Stimulated activated CD4-positive, alpha-beta T cell treated with anti-CD3 and anti-CD28 coated beads, Interleukin-1b, Interleukin-23, amount 100 ng/mL, for 4 hours (primary cell): ENCODE measurements at places on chromosomes 16 and 17.

GRCh38 chr17:75707079-75707571, 14.1 kb upstream of the ITGB4 start:
- no peak for DNase-seq

- DNase-seq = no peak
Observed at GRCh38 chr16:73544826-73545225, 496.9 kb upstream of the ZFHX3 start.

- no peak for DNase-seq
Observed at GRCh38 chr16:2087748-2088631, 40.2 kb downstream of the TSC2 start.

DNA sequence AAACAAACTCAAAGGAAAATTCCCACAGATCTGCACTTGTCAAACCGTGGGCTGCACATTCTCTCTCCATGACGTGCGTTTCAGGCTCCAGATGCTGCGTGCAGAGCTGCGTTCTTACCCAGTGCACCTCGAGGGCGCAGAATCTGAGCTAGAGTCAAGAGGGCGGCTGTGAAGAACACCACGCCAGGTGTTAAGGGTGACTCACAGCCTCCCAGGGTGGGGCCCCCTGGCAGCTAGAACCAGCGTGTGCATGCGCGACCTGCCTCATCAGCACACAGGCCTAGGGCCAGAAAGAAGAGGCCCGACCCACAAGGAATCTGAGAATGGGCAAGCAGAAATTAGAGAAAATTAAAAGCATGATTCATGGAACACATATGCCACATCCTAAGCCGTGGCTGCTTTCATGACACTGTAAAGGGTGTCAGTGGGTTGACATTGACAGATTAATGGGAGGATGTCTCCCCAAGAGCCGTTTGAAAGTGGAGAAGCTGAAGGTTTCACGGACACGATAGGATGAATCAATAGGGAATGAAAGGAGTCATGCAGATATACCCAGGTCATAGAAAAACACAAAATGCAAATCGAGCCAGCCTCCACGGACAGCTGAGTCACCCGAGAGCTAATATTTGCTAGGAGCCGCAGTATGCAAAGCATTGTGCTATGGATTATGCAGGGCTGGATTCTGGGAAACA, 29.0 kb downstream of the MARCHF10 start:
- no peak for DNase-seq

GRCh38 chr17:75719732-75720131, 1.5 kb upstream of the ITGB4 start:
- no peak for DNase-seq

DNA sequence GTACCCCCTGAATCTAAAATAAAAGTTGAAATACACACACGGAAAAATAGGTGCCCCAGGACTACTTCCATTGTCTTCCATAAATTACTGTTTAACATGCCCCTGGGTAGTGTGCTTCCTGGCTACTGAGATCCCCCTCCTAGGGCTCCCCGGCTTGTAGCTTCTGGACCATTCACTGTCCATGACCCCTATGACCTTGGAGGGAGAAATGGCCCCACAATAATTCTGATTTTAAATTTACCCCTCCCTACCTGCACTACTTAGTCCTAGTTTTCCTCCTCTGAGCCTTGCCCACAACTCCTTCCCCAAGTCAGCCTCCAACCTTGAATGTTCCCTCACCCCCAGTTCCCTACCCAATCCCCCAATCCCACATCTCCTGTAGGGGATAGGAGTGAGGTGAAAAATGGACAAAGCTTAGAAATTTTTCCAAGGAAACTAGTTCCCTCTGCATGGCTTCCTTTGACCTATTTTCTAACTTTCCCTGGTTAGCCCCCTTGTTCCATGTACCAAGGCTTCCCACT, 9.5 kb upstream of the MSL1 start:
- DNase-seq = no peak

GRCh38 chr17:17494870-17495535, 1.2 kb downstream of the RASD1 start:
- DNase-seq = no peak

DNA sequence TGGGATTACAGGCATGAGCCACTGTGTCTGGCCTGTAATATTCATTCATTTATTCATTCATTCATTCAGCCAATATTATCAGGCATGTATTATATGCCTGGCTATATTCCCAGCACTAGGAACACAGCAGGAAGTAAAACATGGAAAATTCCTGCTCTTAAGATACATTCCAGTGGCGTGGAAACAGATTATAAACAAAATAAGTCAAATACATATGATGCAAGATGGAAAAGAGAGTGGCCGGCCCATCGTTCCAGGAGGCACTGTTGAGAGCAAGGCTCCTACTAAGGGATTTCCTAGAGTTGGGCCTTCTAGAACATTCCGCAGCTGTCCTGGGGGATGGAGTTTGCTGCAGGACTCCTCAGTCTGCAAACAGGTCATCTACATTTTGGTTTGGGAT, 17.7 kb downstream of the ADCY9 start:
- DNase-seq = no peak

- no peak for DNase-seq
Observed at GRCh38 chr16:3797904-3798811, 80.8 kb upstream of the TRAP1 start.

DNA sequence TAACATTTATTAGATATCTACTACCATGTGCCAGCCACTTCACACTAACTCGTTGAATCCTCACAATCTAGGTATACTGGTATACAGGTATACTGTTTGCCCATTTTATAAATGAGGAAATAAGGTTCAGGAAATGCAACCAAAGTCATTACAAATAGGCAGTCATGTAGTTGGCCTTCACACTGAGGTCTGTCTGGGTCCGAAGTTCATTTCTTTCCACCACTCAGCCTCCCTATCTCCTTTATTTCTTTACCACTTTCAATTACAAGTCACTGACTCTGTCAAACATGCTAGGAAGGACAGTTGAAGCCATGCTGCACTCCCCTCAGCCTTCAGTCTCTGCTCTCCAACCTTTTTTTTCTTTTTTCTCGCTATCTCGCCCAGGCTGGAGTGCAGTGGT, 20.7 kb upstream of the SIAH1 start:
- DNase-seq = no peak

- DNase-seq = no peak
Observed at GRCh38 chr17:11840831-11841230, 156.4 kb downstream of the ZNF18 start.

- DNase-seq = no peak
Observed at GRCh38 chr17:42564815-42565522, 1.9 kb upstream of the MLX start.

DNA sequence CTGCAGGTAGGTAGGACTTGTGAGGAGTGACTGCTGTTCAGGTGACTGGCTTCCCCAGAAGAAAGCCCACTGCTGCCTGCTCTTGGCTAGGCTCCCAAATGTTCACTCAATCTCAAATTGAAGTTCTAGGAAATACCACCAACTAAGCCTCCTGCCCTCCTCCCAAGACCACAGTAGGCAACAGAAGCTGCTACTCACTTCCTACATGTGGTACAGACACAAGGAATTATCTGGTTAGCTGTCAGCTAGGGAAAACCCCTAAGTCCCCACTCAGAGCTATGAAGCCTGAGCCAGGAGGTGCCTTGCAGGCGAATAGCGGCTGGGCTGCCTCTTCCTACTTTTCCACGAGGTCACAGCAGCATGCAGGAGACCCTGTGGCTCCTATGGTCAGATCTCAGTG, 4.9 kb downstream of the FBXO39 start:
- DNase-seq = no peak

DNA sequence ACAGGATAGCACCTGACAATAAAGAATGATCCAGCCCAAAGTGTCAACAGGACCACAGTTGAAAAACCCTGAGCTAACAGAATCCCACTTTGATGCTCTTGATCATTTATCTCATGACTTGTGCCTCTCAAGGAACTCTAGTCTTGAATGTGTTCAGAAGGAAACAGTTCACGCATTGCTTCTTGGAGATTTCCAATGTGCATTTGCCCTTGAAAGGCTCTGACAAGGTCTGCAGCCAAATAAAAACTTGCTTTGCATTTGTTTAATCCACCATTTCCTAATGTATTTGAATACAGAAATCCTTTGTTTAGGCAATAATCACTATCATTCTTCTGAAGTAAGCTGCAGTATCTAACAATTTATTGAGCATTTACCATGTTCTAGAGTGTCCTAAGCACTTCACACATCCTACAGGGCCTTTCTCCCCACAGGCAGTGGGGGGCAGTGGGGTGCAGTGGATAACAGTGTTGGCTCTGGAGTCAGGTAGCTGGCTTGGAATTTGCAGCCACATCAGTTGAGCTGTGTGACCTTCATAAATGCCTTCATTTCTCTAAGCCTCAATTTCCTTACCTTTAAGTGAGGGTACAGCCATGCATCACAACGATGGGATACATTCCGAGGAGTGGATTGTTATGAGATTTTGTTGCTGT, 239.7 kb downstream of the XYLT1 start:
- DNase-seq = no peak

GRCh38 chr17:50052822-50053653, 2.9 kb upstream of the ITGA3 start:
- DNase-seq = no peak
